Esophagus squamous epithelium (tissue), 5 donors: ENCODE measurements at places on chromosomes 11 and 22.

DNA sequence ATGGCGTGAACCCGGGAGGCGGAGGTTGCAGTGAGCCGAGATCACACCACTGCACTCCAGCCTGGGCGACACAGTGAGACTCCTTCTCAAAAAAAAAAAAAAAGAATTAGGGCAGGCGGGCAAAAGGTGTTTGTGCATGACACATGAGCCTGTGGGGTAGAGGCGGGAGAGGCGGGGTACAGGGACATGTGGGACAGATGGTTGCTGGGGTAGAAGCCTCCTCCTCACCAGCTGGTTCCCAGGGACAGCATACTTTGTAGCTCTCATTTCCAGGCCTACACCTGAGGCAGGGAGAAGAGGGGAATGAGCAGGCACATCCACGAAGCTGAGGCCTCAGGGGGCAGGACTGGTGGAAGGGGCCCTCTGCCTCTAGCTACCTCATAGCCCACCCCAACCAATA, 23.7 kb downstream of the YWHAH start:
- DNase-seq = no peak

- DNase-seq = no peak
Observed at GRCh38 chr22:32804531-32805360, 3.2 kb downstream of the TIMP3 start.

GRCh38 chr11:13098063-13098462, 88.9 kb downstream of the RASSF10 start:
- no peak for DNase-seq

- no peak for DNase-seq
Observed at GRCh38 chr11:15519124-15519791, 404.5 kb downstream of the INSC start.

- peak; percentile 3 for DNase-seq
Observed at GRCh38 chr11:117144477-117145392, 648 bp downstream of the PAFAH1B2 start.

DNA sequence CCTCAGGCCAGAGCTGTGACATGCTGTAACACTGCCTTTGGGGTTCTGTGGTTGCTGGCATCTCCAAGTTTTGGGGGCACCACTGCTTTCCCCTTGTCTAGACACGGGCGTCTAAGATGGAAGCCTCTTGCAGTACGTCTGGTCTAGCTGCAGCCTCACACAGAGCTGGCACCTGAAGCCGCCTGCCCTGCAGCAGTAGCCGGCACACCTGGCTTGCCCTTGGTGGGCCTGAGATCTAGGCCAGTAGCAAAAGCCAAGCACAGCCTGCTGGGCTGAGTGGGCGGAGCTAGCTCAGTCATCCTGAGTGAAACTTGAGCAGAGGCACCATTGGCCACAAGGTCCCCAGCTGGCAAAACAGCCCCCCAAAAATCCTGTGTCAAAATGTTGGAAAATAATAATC, 154.2 kb downstream of the DLG2 start:
- no peak for DNase-seq
